Activated CD8-positive, alpha-beta memory T cell treated with anti-CD3 and anti-CD28 coated beads, Interleukin-2, amount 50 U/mL, for 48 hours (primary cell): ENCODE measurements at places on chromosomes 7 and 10.

- no peak for DNase-seq
Measured at GRCh38 chr7:110801502-110801901, 289.4 kb upstream of the LRRN3 start.

GRCh38 chr7:129343099-129343700 is 91.0 kb upstream of the STRIP2 start:
- no peak for DNase-seq

DNA sequence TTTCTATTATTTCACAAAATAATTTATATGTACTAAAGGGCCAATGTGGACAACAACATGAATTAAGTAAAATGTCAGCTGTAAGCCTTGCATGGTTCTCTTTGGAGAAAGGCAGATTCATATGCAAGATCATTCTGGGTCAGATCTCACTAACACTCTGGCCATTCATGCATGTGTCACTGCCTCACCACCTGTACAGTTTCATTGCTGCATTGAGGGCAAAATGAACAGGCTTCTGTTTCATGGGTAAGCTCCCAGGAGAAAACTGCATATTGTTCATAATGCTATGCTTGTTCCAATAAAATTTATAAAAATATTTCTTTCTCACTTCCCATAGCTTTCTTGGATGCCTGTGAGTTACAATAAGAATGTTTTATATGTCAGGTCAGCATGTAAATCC is 275.2 kb downstream of the ZNF248 start:
- no peak for DNase-seq

GRCh38 chr7:108193594-108194498 is 63.7 kb upstream of the LAMB4 start:
- DNase-seq = no peak

DNA sequence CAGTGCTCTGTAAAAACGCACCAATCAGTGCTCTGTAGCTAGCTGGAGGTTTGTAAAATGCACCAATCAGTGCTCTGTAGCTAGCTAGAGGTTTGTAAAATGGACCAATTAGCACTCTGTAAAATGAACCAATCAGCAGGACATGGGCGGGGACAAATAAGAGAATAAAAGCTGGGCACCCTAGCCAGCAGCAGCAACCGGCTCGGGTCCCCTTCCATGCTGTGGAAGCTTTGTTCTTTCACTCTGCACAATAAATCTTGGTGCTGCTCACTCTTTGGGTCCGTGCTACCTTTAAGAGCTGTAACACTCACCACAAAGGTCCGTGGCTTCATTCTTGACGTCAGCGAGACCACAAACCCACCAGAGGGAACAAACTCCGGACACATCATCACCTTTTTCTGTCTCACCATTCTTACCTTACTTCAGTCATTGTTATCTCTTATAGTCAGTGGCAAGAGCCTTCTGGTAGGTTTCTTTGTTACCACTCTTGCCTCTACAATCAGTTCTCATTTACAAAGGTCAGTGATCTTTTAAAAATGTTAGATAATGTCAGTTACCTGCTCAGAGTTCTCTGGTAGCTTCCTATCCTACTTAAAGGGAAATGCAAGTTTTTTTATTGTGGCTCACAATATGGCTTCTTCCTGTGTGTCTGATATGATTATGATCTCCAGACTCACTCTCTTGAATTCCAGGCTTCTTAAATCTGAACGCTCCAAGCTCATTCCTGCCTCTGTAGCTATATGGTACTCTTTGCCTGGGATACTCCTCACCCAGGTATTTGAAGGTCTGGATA is 4.5 kb downstream of the STAM start:
- DNase-seq = peak; percentile 82

- DNase-seq = no peak
Measured at GRCh38 chr7:87344446-87344845, 1.0 kb upstream of the CROT start.

GRCh38 chr10:43229208-43230061 is 37.4 kb downstream of the RASGEF1A start:
- peak; percentile 69 for DNase-seq

- DNase-seq = no peak
Measured at GRCh38 chr10:69866246-69866687, 64.6 kb downstream of the COL13A1 start.

DNA sequence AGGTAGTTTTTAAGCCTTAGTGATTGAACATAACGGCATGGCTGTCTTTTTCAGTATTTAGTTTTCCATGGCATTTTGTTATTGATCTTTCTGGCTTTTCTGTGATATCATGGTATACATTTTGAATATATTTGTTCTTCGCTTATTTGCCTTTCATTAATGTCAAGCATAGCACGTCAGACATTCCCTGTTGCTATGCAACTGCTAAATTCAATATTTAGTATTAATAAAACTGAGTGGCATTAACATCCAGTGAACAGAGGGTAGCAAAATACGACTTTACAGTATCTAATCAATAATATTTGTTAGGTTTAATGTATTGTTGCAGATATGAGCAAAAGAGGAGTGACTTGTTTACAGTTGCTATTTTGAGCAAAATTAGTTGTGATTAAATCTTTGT is 72.5 kb downstream of the LCOR start:
- no peak for DNase-seq

DNA sequence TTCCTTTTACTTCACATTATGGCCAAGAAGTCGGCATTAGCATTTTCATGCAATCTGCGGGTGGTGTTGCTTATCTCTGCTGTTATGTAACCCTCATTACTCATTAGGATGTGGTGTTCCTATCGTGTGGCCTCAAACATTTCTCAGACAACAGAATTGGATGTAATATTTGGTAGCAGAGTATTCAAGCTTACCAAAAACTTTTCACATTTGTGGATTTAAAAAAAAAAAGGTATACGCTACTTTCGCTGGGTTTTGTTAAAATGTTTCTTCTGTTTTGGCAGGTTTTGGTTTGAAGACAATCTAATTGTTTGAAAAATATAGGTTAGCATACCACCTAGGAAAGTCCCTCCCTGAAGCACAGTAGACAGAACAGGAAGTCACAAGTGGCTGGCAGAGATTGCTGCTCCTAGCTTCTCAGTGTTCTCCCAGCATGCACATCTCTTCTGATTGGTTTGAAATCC is 128.8 kb downstream of the GATA3 start:
- DNase-seq = no peak

GRCh38 chr10:75367021-75367487 is 34.5 kb downstream of the ZNF503 start:
- no peak for DNase-seq

GRCh38 chr7:1516586-1517251 is 12.5 kb upstream of the INTS1 start:
- DNase-seq = no peak

DNA sequence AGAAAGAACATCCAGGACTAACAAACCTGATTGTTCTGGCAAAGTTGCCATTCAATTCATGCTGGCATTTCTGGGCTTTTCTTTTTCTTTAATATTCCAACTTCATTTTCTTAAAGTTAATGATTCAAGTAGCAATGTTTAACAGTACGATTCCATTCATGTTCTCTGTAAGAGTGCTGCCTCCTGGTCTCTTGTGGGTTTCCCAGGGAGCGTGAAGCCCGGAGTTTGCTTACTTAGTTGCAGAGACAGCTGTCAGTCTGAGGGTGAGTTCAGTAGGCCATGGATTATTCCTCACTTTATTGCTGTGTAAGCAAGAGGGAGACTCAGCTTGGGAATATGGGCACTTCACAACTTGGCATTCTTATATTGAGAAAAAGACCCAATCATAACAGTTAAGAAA is 142.2 kb downstream of the TWIST1 start:
- DNase-seq = no peak

DNA sequence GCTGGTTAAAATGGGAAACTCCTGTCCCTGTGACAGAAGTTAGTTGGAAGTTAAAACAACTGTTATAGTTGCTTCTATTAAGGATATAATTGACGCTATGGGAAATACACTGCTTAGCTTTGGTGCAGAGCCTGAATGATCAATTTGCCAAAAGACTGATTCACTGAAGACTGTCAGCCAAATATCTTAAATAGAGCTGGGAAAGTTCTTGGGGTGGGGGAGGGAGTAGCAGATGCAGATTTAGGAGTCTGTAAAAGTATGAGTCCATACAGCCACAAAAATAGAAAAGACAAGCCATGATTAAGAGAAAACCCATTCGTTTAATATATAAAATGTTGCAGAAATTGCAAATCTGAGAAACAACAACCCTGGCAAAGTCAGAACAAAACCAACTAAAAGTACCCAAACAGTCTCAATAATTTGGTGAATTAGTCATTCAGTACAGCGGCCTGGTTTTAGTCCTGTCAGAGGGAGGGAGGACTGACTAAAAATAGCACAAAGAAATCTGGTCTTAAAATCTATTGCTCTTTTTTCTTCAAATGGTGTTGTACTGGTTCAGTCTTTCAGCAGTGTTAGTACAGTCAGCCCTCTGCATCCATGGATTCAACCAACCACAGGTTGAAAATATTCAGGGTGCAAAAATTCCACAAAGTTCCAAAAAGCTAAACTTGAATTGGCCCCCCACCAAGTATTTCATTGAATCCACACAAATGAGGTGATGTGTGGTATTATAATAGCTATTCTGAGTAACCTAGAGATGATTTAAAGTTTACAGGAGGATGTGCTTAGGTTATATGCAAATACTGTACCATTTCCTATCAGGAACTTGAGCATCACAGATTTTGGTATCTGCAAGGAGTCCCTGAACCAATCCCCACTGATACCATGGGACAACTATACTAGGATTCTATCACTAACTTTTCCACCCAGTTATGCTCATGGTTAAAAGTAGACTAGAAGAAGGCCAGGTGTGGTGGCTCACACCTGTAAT is 30.0 kb downstream of the STK17A start:
- no peak for DNase-seq

DNA sequence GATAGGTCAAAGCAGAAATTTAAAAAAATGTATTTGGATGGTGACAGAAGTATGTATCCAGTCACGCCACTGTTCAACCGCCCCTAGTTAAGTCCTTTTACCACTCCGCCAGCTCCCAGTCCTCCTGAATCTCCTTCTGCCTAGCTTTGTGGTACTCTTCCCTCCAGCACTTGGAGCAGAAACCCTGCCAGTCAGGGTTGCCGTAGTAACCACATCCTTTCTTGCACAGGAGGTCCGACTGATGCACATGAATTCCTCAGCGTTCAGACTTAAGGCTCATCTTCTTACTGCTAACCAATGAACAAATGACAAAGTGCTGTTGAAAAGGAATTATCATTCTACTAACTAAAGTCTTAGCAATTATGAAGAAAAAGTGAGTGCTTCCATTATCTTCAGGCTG is 175.3 kb upstream of the KCTD7 start:
- DNase-seq = no peak

DNA sequence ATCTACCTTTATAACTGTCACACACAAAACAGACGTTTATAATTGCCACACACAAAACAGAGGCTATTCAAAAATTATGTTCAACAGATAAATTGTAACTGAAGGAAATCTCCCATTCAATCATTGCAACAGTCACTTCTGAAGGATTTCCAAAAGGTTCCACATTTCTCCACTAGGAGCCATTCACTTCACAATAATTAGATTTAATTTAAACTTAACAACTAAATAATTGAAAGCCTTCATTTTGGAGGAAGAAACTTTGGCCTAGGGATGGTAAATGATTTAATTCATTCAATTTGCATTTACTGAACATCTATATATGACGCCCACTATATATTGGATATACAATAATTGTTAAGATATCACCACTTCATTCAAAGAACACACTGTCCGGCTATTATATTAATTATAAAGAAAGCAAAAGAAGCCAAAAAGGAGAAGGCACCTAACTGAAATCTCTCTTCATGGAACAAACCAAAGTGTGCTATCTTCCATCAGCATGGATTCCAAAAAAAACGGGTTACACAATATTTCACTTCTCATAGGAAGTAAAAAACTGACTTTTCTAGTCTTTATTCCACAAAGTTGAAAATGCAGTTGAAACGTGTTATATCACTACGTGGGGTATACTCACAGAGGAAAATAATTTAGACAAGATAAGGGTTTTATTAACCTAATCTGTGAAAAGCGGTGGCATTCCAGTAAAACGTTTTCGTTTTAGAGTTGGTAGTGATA is 1.7 kb downstream of the ATAD1 start:
- DNase-seq = no peak

DNA sequence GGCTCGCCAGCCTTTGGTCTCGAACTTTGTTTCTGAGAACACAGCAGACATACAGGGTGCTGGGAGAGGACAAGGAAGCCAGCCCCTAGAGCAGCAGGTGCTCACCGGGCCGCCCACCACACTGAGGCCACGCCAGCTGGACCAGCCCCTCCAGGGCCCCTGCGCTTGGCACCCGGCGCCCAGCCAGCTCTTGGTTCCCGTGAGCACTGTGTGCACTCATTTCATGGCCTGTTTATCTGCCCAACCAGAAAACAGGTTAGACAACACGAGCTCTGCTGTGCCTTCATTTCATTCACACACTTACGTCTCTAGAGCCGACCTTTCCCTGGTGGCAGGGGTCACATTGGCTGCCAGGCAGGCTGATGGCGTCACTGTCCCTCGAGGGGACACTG is 104.0 kb downstream of the CYTH3 start:
- DNase-seq = no peak

GRCh38 chr10:75464478-75465449 is 33.3 kb downstream of the LRMDA start:
- no peak for DNase-seq

DNA sequence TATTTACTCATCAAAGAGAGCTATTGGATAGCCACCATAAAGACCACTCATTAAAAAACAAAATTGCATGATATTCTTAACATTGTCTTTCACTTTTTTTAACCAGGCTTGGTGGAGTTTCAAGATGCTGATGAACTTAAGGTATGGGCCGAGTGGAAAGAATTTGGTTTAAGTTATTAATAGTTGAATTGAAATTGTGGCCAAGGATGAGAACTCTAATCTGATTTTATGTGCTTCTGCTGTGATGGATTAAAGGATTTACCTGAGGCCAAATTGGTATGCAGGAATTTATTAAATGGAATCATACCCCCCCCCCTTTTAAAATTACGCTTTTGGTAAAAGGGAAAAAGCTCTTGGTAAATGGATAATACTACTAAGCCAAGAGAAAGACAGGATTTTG is 33.8 kb upstream of the TOMM7 start:
- no peak for DNase-seq

- no peak for DNase-seq
Measured at GRCh38 chr10:88045656-88046415, 182.4 kb downstream of the PTEN start.

GRCh38 chr7:107387573-107388219 is 82.2 kb upstream of the GPR22 start:
- no peak for DNase-seq
